ENCODE measurements at places on chromosomes 1 and 21.

DNA sequence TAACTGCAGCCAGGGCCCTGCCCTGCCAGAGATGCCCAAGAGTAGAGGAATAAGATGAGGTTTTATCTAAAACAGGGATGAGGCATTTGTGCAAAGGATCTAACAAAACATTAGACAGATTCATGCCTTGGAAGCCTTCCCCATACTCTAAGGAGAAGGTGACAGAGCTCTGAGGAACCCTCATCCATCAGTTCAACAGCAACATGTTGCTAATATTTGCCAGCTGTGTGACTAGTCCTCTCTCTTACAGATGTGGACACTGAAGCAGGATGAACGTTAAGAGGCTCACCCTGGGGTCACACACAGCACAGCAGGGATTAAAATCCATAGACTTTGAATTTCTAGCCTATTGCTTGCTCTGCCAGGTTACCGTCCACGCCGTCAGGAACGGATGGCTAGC lies 99.0 kb downstream of the ZBTB18 start:
- DNase-seq = no peak

GRCh38 chr1:228483789-228484188 lies 3.4 kb upstream of the RNF187 start:
- no peak for DNase-seq

GRCh38 chr1:43367026-43367903 lies 546 bp downstream of the ELOVL1 start:
- DNase-seq = no peak

- no peak for DNase-seq
Measured at GRCh38 chr1:205568135-205568468, 63.6 kb downstream of the CDK18 start.

- no peak for DNase-seq
Measured at GRCh38 chr1:90835661-90836344, 118.7 kb upstream of the BARHL2 start.

- DNase-seq = no peak
Measured at GRCh38 chr1:80593197-80593596, 1207.5 kb upstream of the ADGRL2 start.

GRCh38 chr21:18398843-18399242 lies 4.7 kb downstream of the TMPRSS15 start:
- no peak for DNase-seq

GRCh38 chr1:209368864-209369598 lies 214.5 kb upstream of the CAMK1G start:
- DNase-seq = no peak

GRCh38 chr1:38559446-38560165 lies 300.0 kb downstream of the RRAGC start:
- no peak for DNase-seq

DNA sequence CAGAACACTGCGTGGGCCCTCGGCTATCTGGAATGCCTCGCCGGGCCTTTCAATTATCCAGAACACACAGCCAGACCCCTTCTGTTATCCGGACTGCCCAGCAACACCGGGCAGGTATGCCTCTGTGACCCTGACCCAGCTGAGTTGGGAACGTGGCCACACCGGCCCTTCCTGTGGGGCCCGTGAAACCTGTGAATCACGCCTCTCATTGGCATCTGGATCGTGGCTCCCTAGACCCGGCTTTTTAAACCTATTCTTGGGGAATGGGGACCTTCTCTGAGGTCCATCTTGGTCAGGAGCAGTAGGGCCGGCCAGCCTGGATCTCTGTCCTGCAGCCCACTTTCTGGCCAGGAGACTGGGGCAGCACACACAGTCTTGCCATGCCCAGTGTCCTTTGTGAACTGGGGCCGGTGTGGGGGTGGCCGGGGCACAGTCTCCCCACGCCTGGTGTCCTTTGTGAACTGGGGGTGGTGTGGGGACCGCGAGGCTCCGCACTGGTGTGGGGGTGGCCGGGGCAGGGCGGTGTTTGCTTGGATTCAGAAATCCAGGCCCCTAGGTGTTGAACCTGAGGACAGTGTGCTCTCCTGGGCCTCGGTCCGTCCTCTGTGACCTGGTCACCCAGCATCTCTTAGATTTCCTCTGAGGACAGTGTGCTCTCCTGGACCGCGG lies 11.1 kb downstream of the COL18A1 start:
- DNase-seq = no peak

GRCh38 chr21:33069994-33070743 lies at the start of gene OLIG1:
OLIG1 (plus strand) TSS chr21:33070141; CDS start chr21:33070247, 106 bp downstream.
- peak; percentile 75 for DNase-seq

DNA sequence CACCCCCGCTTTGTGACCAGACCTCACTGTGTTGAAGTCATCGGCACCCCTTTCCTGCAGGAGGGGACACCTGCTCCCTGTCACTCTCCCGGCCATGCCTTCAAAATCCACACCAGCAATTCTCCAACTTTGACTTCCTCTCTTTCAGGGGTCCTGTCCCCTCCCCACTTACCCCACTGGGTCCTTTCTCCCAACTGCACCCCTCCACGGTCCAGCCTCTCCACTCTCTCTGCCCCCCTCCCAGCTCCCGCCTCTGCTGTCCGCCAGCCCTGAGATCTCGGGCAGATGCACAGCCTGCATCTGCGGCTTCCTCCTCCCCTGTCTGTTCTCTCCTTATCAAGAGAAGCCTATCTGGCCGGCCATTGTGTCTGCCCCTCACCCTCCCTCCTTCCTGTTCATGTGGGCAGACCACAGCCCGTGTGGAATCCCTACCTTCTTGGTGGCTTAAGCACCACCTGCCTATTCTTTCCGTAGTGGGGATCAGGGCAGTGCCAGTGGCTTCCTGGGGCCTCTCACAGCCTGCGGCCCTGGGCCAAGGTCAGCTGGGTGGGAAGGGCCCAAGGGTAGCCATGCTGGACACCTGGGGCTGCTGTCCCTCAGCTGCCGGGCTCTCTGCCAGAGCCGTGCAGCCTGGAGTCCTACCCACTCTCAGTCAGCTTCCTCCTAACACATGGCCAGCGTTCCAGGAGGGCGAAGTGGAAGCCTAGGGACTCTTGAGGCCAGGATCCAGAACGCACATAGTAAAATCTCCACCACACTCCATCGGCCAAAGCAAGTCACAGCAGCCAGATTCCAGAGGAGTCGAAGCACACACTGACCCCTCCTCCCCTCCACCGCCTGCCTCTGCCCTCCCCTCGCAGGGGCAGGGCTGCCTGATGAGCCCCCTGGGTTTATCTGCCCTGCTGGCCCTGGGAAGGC lies 5.1 kb upstream of the HES4 start:
- peak; percentile 39 for DNase-seq

GRCh38 chr21:34688145-34688544 lies 19.4 kb downstream of the CLIC6 start:
- no peak for DNase-seq

DNA sequence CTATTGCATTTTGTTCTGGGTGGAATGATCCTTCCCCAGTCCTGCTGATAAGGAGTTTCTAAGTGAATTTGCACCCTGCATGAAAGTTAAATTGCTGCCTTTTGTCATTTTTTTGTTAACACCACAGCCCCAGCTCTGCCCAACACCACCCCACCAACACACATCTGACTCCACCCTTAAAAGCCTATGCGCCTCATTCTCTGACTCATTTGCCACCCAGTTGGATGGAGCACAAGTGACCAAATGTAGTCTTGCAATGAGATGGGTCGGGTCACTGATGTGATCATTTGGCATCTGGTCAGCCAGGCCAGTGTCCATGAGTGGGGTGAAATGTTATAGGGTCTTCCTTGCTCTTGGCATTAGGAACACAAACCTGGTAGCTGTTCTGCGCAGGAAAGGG lies 256.8 kb downstream of the KAZN start:
- DNase-seq = no peak

DNA sequence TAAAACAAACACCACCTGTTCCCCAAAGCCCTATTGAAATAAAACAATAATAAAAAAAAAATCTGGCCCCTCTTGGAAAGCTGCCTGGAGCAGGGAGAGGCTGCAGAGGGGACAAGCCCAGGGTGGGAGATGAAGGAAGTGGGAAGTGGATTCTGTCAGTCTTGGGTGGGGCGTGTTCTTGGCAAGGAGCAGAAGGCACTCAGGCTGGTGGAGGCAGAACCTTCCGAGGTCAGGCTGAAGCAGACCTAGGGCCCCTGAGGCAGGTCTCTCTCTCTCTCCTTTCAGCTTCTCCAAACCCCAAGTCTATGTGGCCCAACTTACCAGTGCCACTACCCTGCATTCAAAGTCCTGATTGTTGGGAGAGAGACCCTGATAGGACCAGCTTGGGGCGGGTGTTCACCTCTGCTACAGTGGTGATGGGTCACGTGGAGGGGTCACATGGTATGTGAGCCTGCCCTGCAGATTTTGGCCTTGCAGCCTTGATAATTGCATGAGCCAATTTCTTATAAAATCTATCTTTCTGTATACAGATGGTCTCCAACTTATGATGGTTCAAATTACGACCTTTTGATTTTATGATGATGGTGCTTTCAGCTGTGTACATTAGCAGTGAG lies 145.4 kb upstream of the C1orf174 start:
- DNase-seq = no peak

GRCh38 chr1:187313115-187313514 lies 484.4 kb downstream of the PLA2G4A start:
- no peak for DNase-seq

DNA sequence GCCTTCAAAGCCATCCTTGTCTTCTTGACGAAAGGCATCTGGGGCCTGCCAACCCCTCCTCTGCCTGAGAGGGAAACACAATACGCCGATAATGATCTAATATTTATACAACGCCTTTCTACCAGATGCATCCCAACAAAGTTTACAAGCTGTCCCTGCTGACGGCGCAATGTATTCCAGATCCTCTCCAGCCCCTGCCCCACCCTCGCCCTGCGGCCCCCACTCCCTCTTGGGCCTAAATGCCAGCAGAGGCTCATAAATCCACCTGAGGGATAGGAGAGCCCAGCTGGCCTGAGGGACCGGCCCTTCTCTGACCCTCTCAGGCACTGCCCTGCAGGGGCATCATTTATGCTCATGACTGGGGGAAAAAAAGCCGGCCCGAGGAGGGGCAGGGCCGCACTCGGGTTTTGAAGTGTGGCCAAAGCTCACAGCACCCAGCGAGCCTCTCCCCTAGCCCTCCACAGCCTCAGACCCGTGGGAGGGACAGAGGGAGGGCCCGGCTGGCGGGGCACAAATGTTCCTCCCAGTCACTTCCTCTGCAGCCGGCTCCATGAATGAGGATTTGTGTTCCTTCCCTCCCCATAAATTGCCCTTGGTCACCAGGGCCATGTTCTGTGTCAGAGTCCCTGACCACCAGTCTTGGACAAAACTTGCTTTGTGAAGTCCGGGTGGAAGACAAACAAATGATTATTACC lies 140.3 kb downstream of the FOXD2 start:
- DNase-seq = no peak

DNA sequence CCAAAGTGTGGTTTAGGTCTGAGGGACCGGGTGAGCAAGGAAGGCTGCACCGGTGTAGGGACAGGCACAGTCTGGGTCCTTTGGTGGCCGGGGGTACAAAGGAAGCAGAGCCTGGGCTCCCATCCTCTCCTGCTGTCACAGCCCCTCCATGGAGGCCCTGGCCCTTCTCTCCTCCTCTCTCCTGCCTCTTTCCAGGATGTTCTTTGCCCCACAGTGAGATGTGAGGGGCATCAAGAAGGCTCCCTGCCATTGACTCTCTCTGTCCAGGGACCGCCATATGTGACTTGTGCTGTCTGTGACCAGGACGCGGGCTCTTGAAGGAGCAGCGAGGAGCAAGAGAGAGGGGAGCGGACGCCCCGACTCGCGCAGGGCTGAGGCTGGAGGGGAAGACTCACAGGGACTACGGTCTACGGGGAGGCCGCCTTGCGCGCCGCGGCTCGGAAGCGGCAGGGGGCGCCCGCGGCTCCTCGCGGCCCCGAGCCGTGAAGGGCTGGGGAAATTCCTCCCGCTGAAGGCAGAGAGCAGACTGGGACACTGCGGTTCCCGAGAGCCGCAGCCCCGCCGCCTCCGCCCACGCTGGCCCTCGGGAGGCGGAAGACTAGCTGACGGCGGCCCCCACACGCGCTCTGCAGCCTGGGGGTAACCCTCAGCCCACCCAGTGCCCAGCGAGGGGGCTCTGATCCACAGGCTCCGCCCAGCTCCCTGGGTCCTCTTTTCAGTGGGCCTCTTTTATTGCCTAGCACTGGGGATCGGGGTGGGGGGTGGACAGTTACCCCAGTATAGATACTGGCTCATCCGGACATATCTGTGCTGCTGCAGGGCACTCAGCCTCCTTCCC lies 40.8 kb downstream of the MAB21L3 start:
- DNase-seq = peak; percentile 72

DNA sequence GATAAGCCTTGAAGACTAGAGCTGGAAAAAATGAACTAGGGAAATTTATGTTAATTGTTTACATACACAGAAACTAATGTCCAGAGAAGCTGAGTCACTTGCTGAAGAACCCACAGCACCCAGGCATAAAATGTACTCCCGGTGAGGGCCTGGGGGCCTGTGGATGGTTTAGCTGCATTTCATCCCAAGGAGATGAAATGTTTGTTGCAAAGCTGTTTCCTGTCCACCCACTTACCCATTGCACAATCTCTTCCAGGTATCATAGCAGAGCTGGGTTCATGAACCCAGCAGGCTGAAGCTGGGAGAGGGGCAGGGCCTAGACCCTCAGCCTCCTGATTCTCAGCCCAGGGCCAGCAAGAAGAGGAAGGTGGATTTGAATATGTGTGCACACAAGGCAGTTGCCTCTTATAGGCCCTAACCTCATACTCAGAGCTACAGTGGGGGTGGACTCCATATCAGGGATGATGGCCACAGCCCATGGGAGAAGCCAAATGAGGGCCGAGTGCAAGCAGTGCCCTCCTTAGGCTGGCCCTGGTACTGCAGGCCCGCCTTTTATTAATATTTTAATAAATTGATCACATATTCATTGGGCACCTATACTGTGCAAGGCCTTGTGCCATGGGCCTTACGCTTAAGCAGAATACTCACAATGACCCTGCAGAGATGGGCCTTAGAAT lies 110.8 kb downstream of the LACTBL1 start:
- peak; percentile 38 for DNase-seq

- DNase-seq = no peak
Measured at GRCh38 chr1:228396770-228397662, 9.6 kb downstream of the TRIM11 start.

- DNase-seq = no peak
Measured at GRCh38 chr1:185974367-185975170, 240.4 kb downstream of the HMCN1 start.

GRCh38 chr1:175804561-175804960 lies 61.2 kb upstream of the TNR start:
- DNase-seq = no peak

DNA sequence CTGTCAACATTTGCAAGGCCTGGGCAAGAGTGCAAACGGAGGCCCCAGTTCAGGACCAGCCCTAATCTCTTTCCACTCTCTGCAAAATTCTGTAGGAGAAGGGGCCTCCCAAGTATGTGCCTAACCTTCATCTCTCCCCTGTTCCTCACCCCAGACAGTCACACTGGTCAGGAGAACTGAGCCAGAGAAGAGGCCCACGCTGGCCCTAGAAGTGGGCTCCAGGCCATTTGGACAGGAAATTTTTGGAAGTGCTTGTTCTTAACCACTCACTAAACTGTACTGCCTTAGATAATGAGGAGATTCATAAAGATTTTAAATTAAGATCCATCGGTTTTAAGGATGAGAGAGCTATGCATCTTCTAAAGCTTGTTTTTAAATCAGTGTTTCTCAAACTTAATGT lies 129.7 kb upstream of the ADGRL2 start:
- no peak for DNase-seq

GRCh38 chr1:208387908-208388811 lies 144.0 kb upstream of the PLXNA2 start:
- DNase-seq = no peak

- DNase-seq = peak; percentile 47
Measured at GRCh38 chr1:12604114-12604874, 13.7 kb downstream of the DHRS3 start.

- DNase-seq = no peak
Measured at GRCh38 chr1:3277011-3277471, 177.4 kb upstream of the ARHGEF16 start.

- no peak for DNase-seq
Measured at GRCh38 chr1:93811326-93812065, 67.5 kb downstream of the DNTTIP2 start.
